Glomerular endothelial cell (primary cell): ENCODE measurements at places on chromosomes 3 and 15.
A peak's percentile ranks its signal among the peaks of the same experiment; 100 is the strongest.

GRCh38 chr15:39503526-39503925 lies 77.4 kb upstream of the THBS1 start:
- DNase-seq = no peak

DNA sequence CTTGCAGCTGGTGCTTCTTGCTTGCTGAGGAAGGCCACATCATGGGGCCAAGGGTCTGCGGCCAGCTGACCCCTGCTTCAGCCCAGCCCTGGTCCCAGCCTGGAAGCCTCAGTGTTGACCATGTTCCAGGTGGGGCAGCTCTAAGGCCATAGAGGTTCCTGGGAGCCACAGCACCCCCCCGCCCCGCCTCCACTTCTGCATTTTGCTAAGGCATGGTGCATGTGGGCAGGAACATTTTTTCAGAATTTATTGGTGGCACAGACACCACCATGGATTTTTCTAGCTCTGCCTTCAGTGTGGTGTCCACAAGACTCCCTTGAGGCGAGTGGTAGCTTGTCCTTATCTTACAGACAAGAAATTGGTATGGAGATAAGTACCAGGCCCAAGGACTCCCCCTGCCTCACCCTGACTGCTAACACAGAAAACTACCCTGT lies 1.9 kb upstream of the CHST14 start:
- no peak for DNase-seq

DNA sequence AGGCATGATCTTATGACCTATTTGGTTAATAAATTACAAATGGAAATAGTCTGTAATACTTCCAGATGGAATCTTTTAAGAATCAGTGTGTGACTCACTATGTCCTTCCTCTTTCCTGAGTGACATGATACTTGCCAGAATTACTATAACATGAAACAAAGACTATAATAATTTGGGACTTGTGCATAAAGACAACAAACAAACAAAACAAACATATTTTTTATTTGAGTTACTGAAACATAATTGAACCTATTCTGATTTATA lies 1268.1 kb downstream of the OTOL1 start:
- DNase-seq = no peak

DNA sequence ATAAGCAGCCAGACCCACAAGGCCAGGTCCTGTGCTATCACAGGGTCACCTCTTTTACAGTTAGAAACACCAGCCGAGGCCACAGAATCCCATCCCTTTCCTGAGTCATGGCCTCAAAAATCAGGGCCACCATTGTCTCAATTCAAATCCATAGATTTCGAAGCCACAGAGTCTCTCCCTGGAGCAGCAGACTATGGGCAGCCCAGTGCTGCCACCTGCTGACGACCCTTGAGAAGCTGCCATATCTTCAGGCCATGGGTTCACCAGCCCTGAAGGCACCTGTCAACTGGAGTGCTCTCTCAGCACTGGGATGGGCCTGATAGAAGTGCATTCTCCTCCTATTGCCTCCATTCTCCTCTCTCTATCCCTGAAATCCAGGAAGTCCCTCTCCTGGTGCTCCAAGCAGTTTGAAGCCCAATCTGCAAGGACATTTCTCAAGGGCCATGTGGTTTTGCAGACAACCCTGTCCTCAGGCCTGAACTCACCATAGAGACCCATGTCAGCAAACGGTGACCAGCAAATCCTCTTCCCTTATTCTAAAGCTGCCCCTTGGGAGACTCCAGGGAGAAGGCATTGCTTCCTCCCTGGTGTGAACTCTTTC lies 39.6 kb downstream of the TGM4 start:
- DNase-seq = peak; percentile 42

DNA sequence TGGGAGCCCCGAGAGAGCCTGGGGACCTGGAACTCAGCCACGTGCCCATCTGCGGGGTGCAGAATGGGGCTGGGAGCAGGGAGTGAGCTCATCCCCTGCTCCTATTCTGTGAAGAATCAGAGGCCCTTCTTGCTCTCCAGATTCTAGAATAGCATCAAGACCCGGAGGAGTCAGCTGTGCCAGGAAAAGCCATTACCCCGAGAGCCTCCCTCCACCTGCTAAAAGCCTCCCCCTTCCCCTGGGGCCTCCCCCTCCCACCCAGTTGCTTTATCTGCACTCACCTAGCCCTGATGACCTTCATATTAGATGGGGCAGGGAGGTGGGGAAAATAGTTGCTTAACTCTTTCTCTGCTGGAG lies 23.1 kb downstream of the CCDC33 start:
- no peak for DNase-seq

DNA sequence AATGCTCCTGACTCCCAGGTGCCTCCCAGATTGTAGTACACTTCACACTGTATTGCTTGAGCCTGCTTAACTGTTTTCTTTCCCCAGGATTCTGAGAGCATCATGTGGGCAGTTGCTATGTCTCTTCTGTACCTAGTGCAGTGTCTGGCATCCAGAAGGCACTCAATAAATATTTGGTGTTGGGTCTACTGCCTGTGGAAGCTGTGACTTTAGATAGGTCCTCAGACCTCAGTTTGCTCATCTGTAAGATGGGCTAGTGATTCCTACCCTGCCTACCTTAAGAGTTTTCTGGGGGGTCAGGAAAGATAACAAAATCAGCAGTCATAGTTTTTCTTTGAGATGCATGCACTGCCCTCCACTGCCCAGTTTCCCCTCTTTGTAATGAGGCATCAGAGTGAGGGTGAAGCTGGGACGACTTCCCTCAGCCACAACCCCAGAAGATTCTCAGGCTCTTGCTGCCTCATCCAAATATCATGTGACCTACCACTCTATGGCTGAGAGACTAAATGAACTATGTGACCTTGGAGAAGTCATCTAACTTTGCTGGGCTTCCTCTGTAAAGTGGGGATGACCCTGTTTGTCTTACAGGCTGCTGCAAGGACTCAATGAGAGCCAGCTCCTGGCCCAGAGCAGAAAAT lies 50.4 kb downstream of the ATP2B2 start:
- DNase-seq = no peak

DNA sequence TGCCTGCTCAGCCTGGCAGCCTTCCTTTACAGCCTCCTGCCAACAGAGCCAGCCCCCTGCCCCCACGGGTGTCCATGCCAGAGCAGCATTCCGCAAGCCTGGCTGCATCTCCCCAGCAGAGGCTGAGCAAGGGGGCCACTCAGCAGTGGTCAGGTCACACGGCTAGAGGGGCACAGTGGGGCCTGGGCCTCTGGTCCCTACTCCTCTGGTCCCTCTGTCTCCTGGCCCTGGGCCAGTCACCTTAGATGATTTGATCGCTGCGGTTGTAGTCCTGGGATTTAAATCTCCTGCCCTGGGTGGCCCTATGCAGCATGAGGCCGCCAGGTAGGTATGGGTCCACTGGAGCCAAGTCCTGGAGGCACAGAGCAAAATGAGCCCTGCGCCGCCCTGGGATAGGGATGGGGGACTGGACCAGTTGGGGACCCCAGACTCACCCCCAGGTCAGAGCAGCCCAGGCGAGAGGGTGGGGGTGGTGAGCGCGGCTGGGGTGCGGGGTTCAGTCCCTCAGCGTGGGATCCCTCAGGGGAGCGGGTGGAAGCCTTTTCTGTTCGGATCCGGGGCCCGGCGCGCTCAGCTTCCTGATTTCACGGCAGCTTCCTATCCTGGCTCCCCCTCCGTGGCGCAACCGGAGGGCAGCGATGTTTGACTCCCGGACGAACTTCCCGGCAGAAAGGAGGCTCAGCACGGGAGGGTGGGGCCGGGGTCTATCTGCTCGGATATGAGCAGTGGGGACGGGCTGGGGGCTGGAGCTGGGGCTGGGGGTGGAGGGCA lies at the start of gene ZBTB47:
Gene ZBTB47 (plus strand): TSS at position 138 of the 771 bp plus-strand sequence. CDS start 4,659 bp downstream, outside the sequence.
- no peak for DNase-seq

GRCh38 chr3:107025961-107026360 lies 351.3 kb upstream of the CCDC54 start:
- no peak for DNase-seq

- DNase-seq = no peak
Measured at GRCh38 chr15:43277901-43278300, 11.2 kb upstream of the TGM5 start.
